NCI-H2081 treated with DMSO at 0.1 percent for 48 hours (cell line): ENCODE measurements at places on chromosomes 13 and 19.

DNA sequence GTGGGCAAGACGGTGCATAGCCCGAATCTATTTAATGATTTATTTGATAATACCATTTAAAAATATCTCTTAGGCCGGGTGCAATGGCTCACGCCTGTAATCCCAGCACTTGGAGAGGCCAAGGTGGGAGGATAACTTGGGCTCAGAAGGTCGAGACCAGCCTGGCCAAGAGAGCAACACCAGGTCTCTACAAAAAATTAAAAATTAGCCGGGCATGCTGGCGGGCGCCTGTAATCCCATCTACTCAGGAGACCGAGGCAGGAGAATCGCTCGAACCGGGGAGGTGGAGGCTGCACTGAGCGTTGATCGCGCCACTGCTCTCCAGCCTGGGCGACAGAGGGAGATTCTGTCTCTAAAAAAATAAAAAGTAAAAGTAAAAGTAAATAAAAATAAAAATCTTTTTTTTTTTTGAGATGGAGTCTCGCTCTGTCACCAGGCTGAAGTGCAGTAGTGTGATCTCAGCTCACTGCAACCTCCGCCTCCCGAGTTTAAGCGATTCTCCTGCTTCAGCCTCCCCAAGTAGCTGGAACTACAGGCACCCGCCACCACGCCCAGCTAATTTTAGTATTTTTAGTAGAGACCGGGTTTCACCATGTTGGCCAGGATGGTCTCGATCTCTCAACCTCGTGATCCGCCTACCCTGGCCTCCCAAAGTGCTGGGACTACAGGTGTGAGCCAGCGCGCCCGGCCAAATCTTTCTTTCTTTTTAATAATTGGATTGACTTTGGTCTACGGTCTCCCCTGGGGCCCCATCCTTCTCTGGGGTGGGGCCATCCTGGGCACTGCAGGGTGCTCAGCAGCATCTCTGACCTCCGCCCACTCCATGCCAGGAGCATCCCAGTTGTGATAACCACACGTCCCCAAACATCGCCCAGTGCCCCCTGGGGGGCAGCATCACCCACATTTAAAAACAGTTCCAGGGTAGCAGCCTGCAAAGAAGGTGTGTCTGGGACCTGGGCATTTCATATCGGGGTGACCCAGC lies 90.7 kb downstream of the GNG7 start:
- no peak for DNase-seq

DNA sequence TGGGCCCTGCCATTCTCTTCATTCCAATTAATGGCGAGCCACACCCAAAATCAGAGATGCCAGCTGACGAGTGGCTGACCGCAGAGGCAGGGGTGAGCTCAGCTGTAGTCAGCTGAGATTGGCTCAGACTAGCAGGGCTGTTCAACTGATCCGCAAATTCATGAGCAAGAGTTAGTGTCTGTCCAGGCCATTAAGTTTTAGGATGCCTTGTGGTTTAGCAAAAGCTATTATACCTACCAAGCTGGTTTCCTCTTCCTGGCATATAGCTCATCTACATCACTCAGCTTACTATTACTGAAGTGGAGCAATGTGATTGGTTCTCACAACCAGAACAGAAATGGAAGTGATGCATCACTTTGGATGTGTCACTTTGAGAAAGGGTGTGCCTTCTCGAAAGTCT lies 148.7 kb downstream of the NALCN start:
- DNase-seq = no peak

GRCh38 chr13:45198924-45199323 lies 1.9 kb downstream of the KCTD4 start:
- no peak for DNase-seq

DNA sequence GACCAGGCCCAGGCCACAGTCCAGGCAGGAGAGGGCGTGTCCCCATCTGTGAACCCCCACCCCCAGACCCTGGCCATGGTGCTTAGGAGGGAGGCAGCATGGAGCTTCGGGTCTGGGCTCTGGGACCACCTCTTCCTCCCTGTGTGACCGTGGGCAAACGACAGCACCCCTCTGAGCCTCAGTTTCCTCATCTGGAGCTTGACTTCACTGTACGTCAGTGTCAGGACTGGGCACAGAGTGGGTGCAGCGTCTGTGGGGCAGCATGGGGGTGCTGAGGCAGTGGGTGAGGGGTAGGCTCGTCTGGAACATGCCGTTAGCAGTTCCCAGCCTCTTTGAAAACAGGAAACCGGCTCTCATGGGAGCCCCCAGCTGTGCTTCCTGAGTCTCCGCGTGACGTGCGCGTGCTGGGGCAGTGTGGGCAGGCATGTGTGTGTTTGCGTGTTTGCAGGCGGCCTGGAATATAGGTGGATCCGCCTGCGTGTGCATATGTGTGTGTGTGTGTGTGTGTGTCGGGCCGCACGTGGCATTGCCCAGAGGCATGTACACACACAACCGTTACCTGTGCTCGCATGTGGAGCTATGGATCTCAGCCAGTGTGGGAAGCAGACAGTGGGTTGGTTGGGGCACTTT lies 15.8 kb downstream of the ARRDC2 start:
- no peak for DNase-seq

- no peak for DNase-seq
Measured at GRCh38 chr19:3162418-3163229, 15.9 kb upstream of the S1PR4 start.

GRCh38 chr19:45785097-45785496 lies 2.8 kb upstream of the DMPK start:
- DNase-seq = no peak

DNA sequence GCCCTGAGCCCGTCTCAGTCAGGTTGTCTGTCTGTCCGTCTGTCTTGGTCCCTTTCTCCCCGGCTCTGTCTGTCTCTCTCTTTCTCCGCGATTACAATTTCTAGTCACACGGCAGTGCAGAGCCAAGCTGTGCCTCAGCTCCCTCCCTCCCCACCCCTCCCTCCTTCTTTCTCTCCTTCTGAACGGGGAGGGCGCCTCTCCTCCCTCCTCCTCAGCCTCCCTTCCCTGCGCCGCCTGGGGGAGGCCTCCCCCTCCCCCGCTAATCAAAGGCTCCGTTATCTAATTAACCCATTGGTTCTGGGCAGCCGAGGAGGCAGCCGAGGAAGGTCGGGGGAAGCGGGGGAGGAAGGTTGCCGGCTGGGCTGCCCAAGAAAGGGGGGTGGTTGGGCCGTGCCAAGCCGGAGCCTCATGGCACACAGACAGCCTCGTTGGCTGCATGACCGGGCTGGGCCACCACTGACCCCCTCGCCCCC lies 16.5 kb downstream of the LRRC4B start:
- no peak for DNase-seq

DNA sequence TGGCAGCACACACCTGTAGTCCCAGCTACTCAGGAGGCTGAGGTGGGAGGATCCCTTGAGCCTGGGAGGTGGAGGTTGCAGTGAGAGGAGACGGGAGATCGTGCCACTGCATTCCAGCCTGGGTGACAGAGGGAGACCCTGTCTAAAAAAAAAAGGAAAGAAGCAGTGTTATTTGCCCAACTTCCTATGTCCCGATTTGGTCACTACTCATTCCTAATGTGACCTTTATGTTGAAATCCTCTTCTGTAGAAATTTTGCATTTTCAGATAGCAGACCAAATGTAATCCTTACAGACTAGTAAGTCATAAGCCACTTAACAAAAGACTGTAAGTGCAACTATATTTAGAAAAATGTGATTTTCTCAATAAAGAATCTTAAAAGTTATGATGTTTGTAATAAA lies 18.2 kb upstream of the STK24 start:
- DNase-seq = no peak

GRCh38 chr19:54905803-54906511 lies at the start of gene NCR1:
TSS of gene NCR1 (plus strand) at chr19:54906148. CDS start at chr19:54906188, 40 bp downstream.
- no peak for DNase-seq

- DNase-seq = no peak
Measured at GRCh38 chr13:37014609-37015008, 14.0 kb downstream of the EXOSC8 start.

DNA sequence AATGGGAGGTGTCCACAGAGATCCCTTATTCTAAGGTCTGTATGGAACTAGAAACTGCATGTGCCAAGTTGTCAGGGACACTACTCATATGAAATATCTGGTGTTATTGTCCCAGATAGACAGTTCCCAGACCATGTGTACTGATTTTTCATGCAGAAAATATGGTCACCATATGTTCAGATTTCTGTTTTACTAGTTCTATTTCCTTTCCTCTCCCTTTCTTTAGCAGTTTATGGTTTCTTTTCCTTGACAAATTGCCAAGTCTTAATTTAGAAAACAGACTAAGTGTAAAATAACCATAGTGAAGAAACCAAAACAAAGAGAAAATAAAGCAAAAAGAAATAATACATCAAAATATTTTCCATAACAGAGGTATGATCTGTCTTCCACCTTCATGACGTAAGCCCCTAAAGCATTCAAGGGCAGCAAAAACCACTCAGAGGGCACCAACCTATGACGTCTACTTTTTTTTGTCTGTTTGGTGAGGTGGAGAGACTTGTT lies 248.5 kb downstream of the KCTD12 start:
- no peak for DNase-seq

DNA sequence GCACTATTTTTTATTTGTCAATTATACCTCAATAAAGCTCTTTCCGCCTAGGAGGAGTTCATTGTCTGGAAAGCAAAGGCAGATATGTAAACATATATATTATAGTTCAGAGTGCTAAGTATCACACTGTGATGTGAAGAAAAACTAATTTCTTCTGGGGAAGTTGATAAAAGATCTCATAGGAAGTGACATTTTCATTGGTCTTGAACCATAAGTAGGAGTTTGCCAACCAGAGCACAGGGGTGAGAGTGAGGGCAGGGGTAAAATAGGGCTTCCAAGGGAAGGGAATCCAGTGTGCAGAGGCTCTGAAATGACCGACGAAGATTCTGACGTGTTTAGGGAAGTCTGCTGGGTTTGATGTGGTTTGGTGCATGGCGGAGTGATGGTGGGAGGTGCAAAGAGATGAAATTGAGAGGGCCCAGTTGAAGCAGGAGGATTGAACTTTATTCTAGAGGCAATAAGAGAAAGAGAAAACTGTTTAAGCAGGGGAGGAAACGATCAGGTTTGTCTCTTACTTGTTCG lies 780 bp upstream of the GTF2F2 start:
- no peak for DNase-seq

DNA sequence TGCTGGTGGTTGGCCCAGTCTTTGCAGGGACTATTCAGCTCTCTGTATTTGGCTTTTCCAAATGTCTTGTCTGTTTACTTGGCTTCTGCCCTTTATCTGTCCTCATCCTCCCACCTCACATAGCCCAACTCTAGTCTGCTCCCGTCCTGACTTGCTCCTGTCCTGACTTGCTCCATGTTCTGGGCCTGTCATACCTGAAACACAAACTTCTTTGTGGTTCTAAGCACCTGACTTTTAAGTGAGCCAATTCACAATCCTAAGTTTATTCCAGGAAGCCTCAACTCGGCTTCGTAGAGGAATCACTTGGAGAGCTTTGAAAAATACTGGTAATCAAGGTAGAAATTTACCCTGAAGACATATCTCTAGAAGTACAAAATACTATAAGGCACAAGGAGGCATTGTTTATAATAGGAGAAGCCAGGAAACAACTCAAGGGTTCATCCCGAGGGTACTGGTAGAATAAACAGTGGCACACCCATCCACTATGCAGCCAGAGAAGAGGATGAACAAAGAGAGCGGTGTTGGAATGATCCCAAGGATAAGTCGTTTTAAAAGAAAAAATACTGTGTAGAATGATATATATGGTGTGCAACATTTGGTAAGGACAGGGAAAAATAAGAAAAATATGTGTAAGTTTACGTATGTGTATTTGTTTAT lies 284.5 kb downstream of the FGF14 start:
- DNase-seq = no peak

- DNase-seq = no peak
Measured at GRCh38 chr13:54913668-54914067, 1885.1 kb downstream of the OLFM4 start.

DNA sequence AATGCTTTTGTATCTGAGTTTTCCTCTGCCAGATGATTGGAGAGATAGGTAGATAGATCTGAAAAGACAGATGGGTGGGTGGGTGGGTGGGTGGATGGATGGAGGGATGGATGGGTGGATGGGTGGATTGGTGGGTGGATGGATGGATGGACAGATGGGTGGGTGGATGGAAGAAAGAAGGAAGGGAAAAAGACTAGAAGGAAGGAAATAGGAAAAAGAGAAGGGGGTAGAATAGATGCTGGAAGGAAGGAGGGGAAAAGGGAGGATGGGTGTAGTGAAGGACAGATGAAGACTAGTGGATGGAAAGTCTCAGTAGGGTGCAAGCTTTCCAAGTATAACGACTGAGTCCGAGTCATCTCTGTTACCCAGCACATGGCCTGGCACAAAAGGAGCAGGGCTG lies 19.0 kb upstream of the FBL start:
- DNase-seq = no peak
